EH (cell line): ENCODE measurements at places on chromosomes 16 and 17.

DNA sequence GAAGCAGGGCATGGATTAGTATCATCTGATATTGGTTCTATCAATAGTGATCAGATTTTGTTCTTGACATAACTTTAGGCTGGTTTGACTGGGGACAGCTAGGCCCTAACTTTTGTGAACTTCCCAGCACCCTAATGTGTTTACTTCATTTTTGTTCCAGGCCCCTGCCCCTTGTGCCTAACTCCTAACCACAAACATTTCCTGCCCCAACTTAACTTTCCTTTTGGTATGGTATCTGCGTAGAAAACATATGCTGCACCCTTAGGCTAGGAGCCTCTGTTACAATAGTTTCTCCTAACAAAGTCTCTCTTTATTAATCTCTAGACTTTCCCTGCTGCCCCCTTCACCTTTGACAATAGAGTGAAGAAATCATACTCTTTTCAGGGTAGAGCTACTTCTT, 2.5 kb downstream of the ADPRM start:
- peak; percentile 62 for DNase-seq

DNA sequence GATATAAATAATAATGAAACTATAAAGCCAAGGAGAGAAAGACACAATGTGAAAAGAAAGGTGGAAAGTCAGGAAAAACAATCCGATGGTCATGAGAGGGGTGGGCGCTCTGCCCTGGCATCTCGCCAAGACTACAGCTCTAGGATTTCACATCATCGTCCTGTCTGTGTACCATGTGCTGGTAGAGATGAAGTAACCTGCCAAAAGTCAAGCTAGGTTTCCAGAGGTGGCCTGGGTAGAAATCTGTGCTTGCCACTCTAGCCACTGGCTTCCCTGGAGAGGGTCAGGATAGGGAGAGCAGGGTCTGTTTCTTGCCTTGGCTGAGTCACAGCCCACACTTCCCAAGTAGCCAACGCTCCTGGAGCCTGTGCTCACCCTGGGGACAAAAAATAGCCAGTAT, 31.0 kb upstream of the TRAP1 start:
- DNase-seq: peak; percentile 5

- DNase-seq: no peak
These were observed 8.6 kb upstream of the LHX1 start for GRCh38 chr17:36928471-36929345.

- DNase-seq: no peak
These were observed 11.4 kb downstream of the MYO15A start for GRCh38 chr17:18119938-18120337.

DNA sequence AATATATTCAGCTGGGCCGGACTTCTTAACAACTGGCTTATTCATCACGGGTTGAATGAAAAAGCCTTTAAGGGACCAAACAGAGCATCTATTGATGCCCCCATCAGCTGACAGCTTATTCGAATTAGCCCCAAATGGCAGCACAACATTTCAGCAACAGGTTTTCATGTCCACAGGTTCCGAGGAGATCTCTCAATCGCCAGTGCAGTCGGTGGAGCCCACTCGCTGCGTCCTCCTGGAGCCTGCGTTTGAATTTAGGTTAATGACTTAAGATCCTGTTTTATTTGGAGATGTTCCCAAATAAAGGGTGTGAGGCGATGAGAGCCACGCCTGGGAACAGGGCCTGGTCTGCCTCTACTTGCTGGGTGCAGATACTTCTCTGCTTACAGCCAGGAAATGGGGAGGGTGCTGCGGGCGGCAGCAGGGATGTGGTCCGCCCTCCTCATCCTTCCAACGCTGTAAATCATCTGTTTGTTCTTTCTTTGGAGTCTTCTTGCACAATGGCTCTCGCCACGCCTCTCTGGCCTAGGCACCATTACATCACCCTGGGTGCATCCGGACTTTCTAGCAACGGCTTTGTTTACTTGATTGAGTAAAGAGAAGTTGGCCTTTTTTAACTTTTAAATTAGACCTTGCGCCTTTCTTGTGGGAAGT, 22.6 kb downstream of the NDE1 start:
- peak; percentile 99 for DNase-seq
